ENCODE measurements at places on chromosomes 3 and 15.

DNA sequence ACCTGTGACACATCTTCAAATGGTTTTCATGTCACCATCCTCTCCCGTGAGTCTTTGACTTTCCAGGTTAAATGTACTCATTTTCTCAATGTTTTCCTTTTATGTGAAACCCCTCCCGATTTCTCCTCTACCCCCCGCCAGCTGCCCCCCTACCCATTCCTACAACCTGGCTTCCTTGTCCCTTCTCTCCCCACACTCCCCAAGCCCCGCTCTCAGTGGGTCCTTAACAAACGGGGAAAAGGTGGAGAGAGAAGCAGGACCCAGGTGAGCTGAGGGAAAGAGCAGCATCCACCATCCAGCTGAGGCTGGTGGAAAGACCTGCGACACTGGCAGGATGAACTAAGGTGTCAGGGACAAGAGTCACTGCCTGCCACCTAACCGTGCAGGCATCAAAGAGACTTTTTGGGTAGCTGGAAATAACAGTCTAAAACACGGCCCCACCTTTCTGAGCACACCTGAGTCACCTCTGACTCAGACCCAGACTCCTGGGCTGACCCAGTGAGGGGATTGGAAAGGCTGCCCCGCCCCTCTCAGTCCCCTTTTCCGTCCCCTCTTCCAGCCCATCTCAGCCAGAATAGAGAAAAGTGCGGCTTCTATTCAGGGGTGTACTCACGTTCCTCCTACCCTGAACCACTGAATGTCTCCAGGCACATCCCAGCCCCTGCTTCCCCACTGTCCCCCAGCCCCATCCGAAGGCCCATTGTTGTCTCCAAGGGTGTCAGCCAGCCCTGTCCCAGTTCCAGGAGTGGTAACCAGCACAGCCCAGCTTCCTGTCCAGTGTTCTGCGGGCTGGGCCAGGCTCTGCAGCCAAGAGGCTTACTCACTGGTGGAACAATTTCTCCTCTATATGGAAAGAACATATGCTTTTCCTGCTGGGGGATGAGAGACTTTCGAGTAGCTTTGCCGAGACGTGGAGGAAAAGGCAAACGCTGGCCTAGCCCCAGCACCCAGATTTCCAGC, 20.4 kb downstream of the ISG20 start:
- no peak for DNase-seq

DNA sequence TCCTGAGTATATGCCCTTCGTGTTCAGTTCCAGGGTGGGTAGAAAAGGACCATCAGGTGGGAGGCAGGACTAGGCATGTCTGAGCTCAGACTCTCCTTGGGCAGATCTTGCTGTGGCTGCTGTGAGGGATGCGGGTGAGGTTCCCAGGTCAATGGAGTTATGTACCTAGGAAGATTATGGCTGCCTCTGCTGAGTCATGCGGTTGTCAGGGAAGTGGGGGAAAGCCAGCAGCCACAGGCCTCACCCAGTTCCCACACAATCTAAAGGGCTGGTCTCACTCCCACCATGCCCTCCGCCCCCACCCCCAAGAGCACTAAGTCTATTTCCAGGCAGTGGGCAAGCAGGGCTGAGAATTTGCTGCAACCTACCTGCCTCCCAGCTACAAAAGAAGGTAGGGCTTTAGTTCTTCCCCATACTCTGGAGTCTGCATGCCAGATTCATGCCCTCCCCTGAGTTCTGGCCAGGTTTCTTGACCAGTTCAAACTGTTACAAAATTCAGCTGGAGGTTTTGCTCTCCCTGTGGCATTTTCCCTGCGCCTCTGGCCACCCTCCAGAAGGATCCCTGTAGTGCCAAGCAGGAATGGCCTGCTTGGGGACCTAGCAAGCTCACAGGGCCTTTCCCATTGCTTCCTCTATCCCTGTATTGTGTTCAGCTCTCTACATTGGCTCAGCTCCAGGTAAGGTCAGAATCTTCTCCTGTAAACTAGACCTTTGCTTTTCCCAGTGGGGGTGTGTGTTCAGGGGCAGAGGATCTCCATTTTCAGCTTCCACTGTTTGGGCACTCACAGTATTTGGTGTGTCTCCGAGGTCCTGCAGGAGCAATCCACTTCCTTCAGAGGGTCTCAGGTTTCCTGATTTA, 12.7 kb upstream of the TMCO5A start:
- no peak for DNase-seq

DNA sequence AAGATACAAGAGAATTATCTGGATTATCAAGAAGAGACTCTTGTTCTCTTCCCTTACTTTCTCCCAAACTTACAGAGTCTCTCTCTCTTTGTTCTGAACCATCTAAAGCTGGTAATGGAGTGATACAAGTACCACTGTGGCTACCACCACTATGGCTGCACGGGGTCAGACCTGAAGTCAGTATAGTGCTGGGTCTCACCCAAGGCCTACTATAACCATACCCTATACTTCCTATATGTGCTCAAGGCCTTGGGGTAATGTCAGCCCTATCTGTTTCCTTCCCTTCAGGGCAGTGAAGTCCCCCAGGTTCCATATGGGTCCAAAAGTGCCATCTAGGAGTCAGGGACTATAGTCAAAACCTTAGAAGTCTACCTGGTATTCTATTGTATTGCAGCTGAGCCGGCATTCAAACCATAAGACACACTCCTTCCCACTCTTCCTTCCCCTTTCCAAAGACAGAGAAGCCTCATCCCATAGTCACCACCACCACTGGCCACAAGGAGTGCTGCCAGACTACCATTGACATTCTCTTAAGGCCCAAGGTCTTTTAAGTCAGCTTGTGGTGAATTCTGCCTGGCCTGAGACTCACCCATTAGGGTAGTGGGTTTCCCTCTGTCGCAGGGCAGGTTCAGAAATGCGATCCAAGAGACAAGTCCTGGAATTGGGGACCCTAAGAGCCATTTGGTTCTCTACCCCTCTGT, 615.0 kb upstream of the NECTIN3 start:
- DNase-seq, result no peak

GRCh38 chr3:185796431-185797107, 28.3 kb downstream of the IGF2BP2 start:
- no peak for DNase-seq

GRCh38 chr3:118501152-118501551, 533.5 kb downstream of the IGSF11 start:
- DNase-seq, result no peak

- DNase-seq, result no peak
These were observed 6.8 kb upstream of the ADAMTS17 start for GRCh38 chr15:100348578-100348977.

- DNase-seq, result no peak
These were observed 17.4 kb downstream of the CSPG4 start for GRCh38 chr15:75695220-75695619.

DNA sequence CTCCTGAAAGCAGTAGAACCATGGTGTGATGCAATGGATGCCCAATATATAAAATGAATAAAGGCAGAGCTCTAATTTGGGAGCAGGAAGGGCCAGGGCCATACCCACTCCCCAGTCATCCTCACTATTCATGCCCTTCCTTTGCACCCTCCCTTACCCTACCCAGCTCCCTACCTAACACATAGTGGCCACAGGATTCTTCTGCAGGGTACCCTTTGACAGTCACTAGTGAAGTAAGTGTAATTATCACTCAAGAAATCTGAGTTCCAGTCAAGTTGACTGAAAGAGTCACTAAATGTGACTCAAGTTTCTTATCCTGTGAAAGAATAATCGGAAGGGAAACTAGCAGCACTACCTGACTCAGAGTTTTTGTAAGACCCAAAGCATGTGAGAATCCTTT, 69.2 kb downstream of the RASA2 start:
- DNase-seq, result no peak

DNA sequence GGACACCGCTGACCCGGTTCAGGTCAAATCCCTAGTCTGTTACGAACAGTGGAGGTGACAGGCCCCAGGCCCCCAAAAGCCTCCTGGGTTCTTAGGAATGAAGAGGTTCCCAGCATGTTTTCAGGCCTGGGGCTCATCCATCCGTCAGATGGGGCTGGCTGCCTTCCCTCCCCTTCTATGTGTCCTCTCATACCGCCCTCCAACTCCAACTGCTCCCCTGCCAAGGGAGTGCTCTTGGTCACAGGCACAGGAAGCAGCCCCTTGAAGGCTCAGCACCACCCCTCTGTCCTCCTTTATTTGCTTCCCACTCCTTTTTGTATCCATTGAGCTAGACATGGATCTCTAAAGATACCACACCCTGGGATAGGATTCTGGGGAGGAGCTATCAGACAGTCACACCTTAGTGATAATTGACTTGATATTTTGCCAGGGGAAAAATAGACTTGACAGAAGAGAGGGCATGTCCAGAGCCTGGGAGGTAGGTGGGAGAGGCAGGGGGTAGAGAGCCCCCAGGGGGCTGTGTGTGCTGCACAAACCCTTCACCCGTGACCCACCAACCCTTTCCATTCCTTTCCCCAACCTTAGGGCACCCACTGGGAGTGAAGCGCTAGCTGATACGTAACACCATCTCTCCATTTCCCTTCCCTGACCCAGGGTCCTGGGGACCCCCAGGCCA, 10.7 kb upstream of the CSPG4 start:
- no peak for DNase-seq

GRCh38 chr3:45690336-45691035, 1.3 kb downstream of the SACM1L start:
- DNase-seq, result peak; percentile 4

GRCh38 chr15:45157974-45158373, 28.2 kb downstream of the DUOX1 start:
- no peak for DNase-seq

GRCh38 chr15:93929375-93930094, 301.8 kb upstream of the MCTP2 start:
- DNase-seq, result no peak

DNA sequence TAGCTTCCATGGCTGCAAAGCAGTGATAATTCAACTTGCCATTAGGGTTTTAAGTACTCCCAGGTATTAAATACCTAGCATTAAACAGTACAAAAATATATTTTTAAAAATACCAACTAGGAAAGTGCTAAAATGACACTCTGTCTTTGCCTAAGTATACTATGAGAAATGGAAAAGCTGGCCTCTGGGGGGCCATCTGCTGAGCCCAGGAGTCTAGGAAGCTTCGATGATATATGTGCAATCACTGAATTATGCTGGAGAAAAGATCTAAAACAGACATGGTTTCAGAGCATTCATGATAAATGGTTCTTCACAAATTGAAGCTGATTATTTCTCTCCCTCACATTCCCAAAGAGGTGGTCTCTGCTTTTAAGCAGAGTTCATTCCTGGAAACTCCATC, 191.8 kb downstream of the OPA1 start:
- DNase-seq, result no peak

Data from NCI-H446 treated with DMSO at 0.1 percent for 48 hours (cell line).